CD4-positive, CD25-positive, alpha-beta regulatory T cell (primary cell): ENCODE measurements at places on chromosomes 11 and 22. TPM values are rescaled to one million over a fixed set of nuclear protein-coding genes. Genes with fewer than 3 reads are reported as not detected.
A peak's percentile ranks its signal among the peaks of the same experiment; 100 is the strongest.

DNA sequence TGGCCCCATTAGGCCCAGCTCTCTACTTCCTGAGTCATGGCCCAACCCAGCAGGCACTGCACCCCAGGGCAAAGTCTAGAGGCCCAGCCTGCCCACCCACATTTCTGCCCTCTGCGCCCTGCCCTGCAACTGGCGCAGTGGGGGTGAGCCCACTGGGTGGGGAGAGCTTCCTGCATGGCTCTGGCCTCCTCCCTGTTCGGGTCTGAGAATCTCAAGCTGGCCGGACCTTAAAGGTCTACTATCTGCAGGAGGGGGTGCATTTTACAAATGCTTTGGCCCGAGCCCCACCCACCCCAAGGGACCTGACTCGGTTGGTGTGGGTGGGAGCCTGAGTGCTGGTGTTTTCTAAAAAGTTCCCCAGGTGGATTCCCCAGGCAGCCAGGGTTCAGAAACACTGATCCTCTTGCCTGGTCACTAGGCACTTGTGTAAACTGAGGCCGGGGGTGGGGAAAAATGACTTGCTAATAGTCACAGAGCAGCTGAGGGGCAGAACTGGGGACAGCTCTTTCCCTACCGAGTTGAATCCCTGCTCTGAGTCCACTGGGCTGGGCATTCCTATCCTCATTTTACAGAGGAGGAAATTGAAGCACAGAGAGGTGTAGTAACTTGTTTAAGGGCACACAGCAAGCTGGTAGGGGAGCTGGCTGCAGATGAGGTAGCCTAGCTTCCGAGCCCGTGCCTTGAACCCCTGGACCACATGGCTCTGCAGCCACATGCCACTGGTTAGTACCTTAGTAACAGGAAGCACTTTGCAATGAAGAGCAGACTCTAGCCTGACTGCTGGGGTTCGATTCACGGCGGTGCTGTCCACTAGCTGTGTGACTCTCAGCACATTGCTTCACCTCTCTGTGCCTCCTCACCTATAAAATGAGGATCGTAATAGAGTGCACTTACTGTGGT is 36.3 kb downstream of the CD82 start:
- peaks cover 27% of the 10 kb centered on the region for H3K4me1 ChIP-seq
- H3K27ac ChIP-seq: peak overlapping the region; percentile 39
- H3K27me3 ChIP-seq: no peaks in the 10 kb centered on the region
- H3K4me3 ChIP-seq: no peak overlapping the region
- H3K36me3 ChIP-seq: peaks cover 32% of the 10 kb centered on the region

DNA sequence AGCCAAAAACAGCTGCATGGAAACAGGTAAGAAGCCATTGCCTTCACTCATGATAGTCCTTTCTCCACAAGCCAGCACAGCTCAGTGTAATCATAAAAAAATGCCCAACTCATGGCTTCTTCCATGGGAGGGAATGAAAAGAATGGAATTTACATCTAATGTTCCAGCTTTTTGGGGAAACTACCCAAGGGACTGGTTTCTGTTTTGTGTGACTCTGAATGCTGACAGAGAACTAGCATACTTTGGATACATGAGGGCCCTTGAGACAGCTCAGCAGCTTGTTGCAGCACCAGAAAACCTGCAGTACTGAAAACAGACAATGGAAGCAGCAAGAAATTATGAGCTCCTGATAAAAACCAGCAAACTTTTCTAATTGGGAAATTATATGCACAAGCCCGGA is 24.2 kb upstream of the HORMAD2 start:
- H3K4me3 ChIP-seq: no peak overlapping the region
- H3K4me1 ChIP-seq: no peaks in the 10 kb centered on the region
- H3K27me3 ChIP-seq: no peaks in the 10 kb centered on the region

- no peaks in the 10 kb centered on the region for H3K4me1 ChIP-seq
- DNase-seq: no peak
- H3K4me3 ChIP-seq: no peak overlapping the region
- H3K36me3 ChIP-seq: no peaks in the 10 kb centered on the region
- no peaks in the 10 kb centered on the region for H3K27me3 ChIP-seq
Observed at GRCh38 chr11:115464269-115464668, 39.9 kb downstream of the CADM1 start.

- H3K4me1 ChIP-seq: peaks cover under 1% of the 10 kb centered on the region
- H3K27me3 ChIP-seq: no peaks in the 10 kb centered on the region
- H3K27ac ChIP-seq: no peak overlapping the region
- DNase-seq: no peak
Observed at GRCh38 chr22:44449061-44449682, 48.9 kb downstream of the RTL6 start.

GRCh38 chr22:19143967-19144400 is 467 bp downstream of the ESS2 start:
- H3K27me3 ChIP-seq: peaks cover 2% of the 10 kb centered on the region
- DNase-seq: peak; percentile 39
- H3K27ac ChIP-seq: peak overlapping the region; percentile 90
- peaks cover 13% of the 10 kb centered on the region for H3K4me1 ChIP-seq
- H3K4me3 ChIP-seq: peak overlapping the region; percentile 92
- H3K36me3 ChIP-seq: peaks cover 34% of the 10 kb centered on the region

GRCh38 chr11:6258571-6259081 is 1.0 kb upstream of the CCKBR start:
- no peaks in the 10 kb centered on the region for H3K36me3 ChIP-seq
- peaks cover 18% of the 10 kb centered on the region for H3K4me1 ChIP-seq
- H3K27me3 ChIP-seq: peaks cover 60% of the 10 kb centered on the region
- no peak for DNase-seq
- no peak overlapping the region for H3K4me3 ChIP-seq
- no peak overlapping the region for H3K27ac ChIP-seq

DNA sequence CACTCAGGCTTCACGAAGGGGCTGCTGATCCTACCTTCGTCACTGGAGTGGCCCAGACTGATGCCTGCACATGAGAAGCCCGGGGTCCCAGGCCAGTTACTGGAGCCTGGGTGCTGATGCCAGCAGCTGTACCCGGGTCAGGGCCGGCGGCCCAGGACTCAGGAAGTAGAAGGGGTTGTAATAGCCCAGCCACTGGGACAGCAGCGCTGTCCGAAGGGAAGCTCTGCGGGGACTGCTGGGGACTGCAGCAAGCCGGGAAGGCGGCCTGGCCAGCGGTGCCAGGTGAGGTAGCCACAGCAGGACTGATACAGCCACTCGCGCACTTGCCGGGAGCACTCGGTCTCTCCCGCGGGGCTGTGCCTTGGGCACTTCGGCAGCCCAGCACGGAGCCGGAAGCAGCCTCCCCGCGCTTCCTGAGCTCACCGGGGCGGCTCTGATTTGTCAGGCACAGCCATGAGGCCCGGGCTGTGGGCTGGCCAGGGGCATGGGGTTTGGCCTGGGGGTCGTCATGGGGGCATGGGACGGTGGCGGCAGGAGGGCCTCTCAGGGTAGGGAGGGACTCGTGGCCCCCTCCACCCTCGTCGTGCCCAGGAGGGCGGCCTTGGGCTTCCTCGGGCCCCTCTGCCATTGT is 13.9 kb upstream of the OR8K1 start:
- no peaks in the 10 kb centered on the region for H3K4me1 ChIP-seq
- no peaks in the 10 kb centered on the region for H3K27me3 ChIP-seq
- no peaks in the 10 kb centered on the region for H3K36me3 ChIP-seq
- no peak for DNase-seq
- H3K27ac ChIP-seq: no peak overlapping the region
- no peak overlapping the region for H3K4me3 ChIP-seq

GRCh38 chr11:73565804-73566203 is 32.1 kb downstream of the FAM168A start:
- H3K4me3 ChIP-seq: no peak overlapping the region
- H3K27ac ChIP-seq: no peak overlapping the region
- H3K4me1 ChIP-seq: no peaks in the 10 kb centered on the region
- no peaks in the 10 kb centered on the region for H3K27me3 ChIP-seq
- peaks cover 5% of the 10 kb centered on the region for H3K36me3 ChIP-seq

DNA sequence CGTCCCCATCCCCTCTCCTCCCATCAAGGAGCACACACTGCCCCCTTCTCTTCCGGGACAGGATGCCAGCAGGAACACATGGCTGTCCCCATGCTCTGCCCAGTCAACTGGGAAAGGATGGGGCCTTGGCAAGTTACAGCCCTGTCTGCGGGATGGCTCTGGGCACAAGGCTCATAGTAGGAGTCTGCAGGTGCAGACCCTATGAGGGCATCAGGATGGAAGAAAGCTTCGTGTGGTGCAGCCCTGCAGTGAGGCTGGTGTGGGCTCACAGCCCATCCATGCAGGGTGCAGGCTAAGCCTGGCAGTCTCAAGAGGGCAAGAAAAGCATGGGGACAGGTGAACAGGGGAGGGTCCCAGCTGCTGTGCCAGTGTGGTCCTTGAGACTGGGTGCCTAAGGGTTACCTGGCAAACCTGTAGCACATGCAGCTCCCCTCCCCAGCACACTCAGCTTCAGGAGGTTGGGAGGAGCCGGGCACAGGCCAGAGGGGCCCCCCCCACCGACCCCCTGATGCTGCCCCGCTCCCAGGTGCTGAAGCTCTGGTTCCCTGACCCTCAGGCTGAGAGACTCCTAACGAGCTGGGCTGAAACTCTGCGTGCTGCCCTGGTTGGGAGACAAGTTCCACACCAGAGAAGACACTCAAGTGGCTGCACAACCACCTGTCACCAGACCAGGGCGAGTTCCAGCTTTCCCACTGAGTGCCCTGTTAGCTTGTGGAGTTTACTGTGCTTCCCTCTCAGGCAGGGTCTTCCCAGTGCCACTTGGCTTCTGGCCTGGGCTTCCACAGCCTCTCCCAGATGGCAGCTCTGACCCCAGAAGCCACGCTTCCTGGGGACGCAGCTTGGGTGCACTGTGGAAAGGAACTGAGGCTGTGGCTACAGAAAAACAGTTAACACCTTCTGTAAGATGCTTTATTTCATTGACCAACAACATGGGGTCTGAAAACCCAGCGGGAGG is 3.3 kb upstream of the SCARF2 start:
- H3K4me3 ChIP-seq: no peak overlapping the region
- H3K27ac ChIP-seq: no peak overlapping the region
- no peak for DNase-seq
- H3K27me3 ChIP-seq: peaks cover under 1% of the 10 kb centered on the region

- H3K36me3 ChIP-seq: peaks cover 35% of the 10 kb centered on the region
- no peaks in the 10 kb centered on the region for H3K27me3 ChIP-seq
- H3K4me1 ChIP-seq: no peaks in the 10 kb centered on the region
- no peak overlapping the region for H3K4me3 ChIP-seq
Observed at GRCh38 chr22:31901388-31902137, 42.8 kb upstream of the YWHAH start.

DNA sequence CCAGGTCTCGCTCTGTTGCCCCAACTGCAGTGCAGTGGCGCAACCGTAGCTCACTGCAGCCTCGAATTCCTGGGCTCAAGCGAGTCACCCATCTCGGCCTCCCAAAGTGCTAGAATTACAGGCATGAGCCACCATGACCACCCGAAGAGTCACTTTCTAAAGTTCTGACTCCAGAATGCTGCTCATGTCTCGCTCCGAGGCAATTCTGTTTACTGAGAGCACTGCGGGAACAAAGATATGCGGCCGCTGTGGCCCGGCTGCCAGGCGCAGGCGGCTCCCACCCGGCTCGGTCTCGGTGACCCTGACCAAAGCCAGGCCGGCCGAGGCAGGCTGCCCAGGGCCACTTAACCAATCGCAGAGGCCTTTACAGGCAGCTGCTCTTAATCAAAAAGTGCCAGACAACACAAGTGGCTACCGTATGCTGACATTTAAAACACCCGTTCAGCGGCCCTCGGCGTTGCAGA is 78.7 kb downstream of the PHF21B start:
- no peak for DNase-seq
- H3K4me1 ChIP-seq: no peaks in the 10 kb centered on the region
- H3K36me3 ChIP-seq: no peaks in the 10 kb centered on the region

DNA sequence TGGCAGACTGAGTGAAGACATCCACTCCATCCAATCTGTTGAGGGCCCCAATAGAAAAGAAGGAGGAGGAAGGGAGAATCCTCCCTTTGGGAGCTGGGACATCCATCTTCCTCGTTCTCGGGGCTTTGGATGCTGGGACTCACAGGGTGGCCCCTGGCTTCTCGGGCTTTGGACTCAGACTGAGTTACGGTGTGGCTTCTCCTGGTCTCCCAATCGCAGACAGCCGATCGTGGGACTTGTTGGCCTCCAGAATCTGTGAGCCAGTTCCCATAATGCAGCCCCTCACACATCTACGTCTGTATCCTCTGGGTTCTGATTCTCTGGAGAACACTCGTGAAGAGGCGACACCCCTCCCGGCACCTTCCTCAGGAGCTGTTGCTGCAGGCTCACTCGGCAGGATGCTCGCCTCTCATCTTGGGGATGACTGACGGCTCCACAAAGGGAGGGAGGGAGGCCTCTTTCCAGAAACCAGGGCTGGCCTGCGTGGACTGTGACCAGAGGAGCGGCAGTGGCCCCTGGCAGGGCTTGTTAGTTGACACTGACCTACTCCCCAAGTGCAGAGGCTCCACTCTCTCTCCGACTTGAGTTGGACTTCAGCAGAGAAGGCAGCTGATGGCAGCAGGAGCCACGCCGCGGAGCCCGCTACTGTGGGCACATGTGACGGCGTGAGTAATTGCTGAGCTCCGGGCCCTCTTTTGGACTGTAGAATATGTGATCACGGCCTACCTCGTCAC is 14.7 kb upstream of the TTLL12 start:
- H3K27me3 ChIP-seq: no peaks in the 10 kb centered on the region
- peaks cover 6% of the 10 kb centered on the region for H3K4me1 ChIP-seq
- H3K27ac ChIP-seq: no peak overlapping the region
- no peak overlapping the region for H3K4me3 ChIP-seq

- H3K27me3 ChIP-seq: no peaks in the 10 kb centered on the region
- peaks cover 9% of the 10 kb centered on the region for H3K4me1 ChIP-seq
- H3K4me3 ChIP-seq: no peak overlapping the region
- H3K36me3 ChIP-seq: peaks cover 2% of the 10 kb centered on the region
- no peak for DNase-seq
Observed at GRCh38 chr11:77747381-77747969, 73.0 kb downstream of the RSF1 start.

- no peaks in the 10 kb centered on the region for H3K27me3 ChIP-seq
- no peaks in the 10 kb centered on the region for H3K36me3 ChIP-seq
- no peak for DNase-seq
- H3K27ac ChIP-seq: no peak overlapping the region
Observed at GRCh38 chr11:107043242-107044006, 25.1 kb upstream of the GUCY1A2 start.

- peak; percentile 46 for DNase-seq
- H3K27me3 ChIP-seq: no peaks in the 10 kb centered on the region
- H3K27ac ChIP-seq: no peak overlapping the region
- H3K4me3 ChIP-seq: no peak overlapping the region
Observed at GRCh38 chr11:102599642-102600261, 25.4 kb downstream of the MMP20 start.

STK33 gene
- total RNA-seq: 0.49 TPM

TREH gene
- total RNA-seq: not detected

PDGFD gene
- not detected for total RNA-seq

ADM2 gene
- total RNA-seq: 1.9 TPM
